A549 treated with ZK216348 at 1 μM for 4 hours (cell line): ENCODE measurements at places on chromosomes 3 and 15. TPM values are rescaled to one million over a fixed set of nuclear protein-coding genes. Genes with fewer than 3 reads are reported as not detected.

GOLGA8B gene
- 12.8 to 20.7 TPM (median 18.7 TPM) in 5 replicates for total RNA-seq

LYZL4 gene
- total RNA-seq, result not detected in 5 replicates

RHOV gene
- 4.7 to 6.1 TPM (median 5.1 TPM) in 5 replicates for total RNA-seq

MUSTN1 gene
- 0.44 TPM in 1 of 5 replicates, not detected in the others for total RNA-seq

TMEM207 gene
- total RNA-seq, result not detected in 5 replicates

ZNF660 gene
- total RNA-seq, result not detected in 5 replicates

GMPPB gene
- 11.8 to 21.7 TPM (median 19.3 TPM) in 5 replicates for total RNA-seq

DNAJA4 gene
- total RNA-seq, result 0.05 TPM in 1 of 5 replicates, not detected in the others

SNX22 gene
- 0.59 to 1.1 TPM (median 0.78 TPM) in 5 replicates for total RNA-seq

GXYLT2 gene
- total RNA-seq, result 1.1 to 3.5 TPM (median 1.4 TPM) in 5 replicates

SLC7A14 gene
- total RNA-seq, result not detected in 5 replicates

CFAP161 gene
- not detected in 5 replicates for total RNA-seq

TM6SF1 gene
- 0.11 to 0.13 TPM in 2 of 5 replicates, not detected in the others for total RNA-seq

NBEAL2 gene
- 45.6 to 87.5 TPM (median 63.1 TPM) in 5 replicates for total RNA-seq

HESX1 gene
- total RNA-seq, result 0.32 TPM in 1 of 5 replicates, not detected in the others

SENP8 gene
- total RNA-seq, result 1.1 to 2.7 TPM (median 1.7 TPM) in 5 replicates

CPNE9 gene
- 0.14 to 0.30 TPM (median 0.21 TPM) in 3 of 5 replicates, not detected in the others for total RNA-seq

TERC gene
- not detected in 5 replicates for total RNA-seq

CSPG5 gene
- total RNA-seq, result 0.89 to 1.3 TPM (median 1.1 TPM) in 5 replicates

C3orf49 gene
- not detected in 5 replicates for total RNA-seq

LSAMP gene
- 0.04 to 0.49 TPM (median 0.08 TPM) in 5 replicates for total RNA-seq

USP19 gene
- total RNA-seq, result 10.8 to 25.5 TPM (median 24.1 TPM) in 5 replicates

ATP13A4 gene
- not detected in 5 replicates for total RNA-seq

EPHB1 gene
- 0.06 to 0.20 TPM (median 0.12 TPM) in 3 of 5 replicates, not detected in the others for total RNA-seq

GNAT1 gene
- total RNA-seq, result 0.07 TPM in 1 of 5 replicates, not detected in the others

GPR62 gene
- total RNA-seq, result not detected in 5 replicates

FAM43A gene
- total RNA-seq, result 7.2 to 15.9 TPM (median 15.6 TPM) in 5 replicates

CDHR4 gene
- 0.13 to 0.35 TPM (median 0.23 TPM) in 5 replicates for total RNA-seq

HIGD2B gene
- total RNA-seq, result not detected in 5 replicates

CACNA2D2 gene
- 0.15 to 0.69 TPM (median 0.66 TPM) in 5 replicates for total RNA-seq

RLBP1 gene
- not detected in 5 replicates for total RNA-seq

STARD9 gene
- 1.2 to 2.2 TPM (median 1.8 TPM) in 5 replicates for total RNA-seq

CHAC1 gene
- total RNA-seq, result 4.3 to 8.5 TPM (median 6.2 TPM) in 5 replicates

MGLL gene
- total RNA-seq, result 54.7 to 83.4 TPM (median 68.6 TPM) in 5 replicates

TICRR gene
- 10.0 to 14.1 TPM (median 13.3 TPM) in 5 replicates for total RNA-seq

RASSF1 gene
- total RNA-seq, result 13.9 to 20.7 TPM (median 18.4 TPM) in 5 replicates

TBC1D23 gene
- total RNA-seq, result 8.1 to 15.0 TPM (median 12.8 TPM) in 5 replicates

EHD4 gene
- 9.4 to 12.9 TPM (median 11.9 TPM) in 5 replicates for total RNA-seq

GOLGA6D gene
- total RNA-seq, result 0.07 TPM in 1 of 5 replicates, not detected in the others

GRIP2 gene
- 0.52 to 2.0 TPM (median 1.4 TPM) in 5 replicates for total RNA-seq

CTSH gene
- 42.2 to 52.4 TPM (median 47.0 TPM) in 5 replicates for total RNA-seq

MUC20 gene
- total RNA-seq, result 0.38 to 1.1 TPM (median 0.65 TPM) in 5 replicates

NANOGP8 gene
- not detected in 5 replicates for total RNA-seq
